ENCODE measurements at places on chromosomes 12 and 14. TPM values are rescaled to one million over a fixed set of nuclear protein-coding genes. Genes with fewer than 3 reads are reported as not detected.

DNA sequence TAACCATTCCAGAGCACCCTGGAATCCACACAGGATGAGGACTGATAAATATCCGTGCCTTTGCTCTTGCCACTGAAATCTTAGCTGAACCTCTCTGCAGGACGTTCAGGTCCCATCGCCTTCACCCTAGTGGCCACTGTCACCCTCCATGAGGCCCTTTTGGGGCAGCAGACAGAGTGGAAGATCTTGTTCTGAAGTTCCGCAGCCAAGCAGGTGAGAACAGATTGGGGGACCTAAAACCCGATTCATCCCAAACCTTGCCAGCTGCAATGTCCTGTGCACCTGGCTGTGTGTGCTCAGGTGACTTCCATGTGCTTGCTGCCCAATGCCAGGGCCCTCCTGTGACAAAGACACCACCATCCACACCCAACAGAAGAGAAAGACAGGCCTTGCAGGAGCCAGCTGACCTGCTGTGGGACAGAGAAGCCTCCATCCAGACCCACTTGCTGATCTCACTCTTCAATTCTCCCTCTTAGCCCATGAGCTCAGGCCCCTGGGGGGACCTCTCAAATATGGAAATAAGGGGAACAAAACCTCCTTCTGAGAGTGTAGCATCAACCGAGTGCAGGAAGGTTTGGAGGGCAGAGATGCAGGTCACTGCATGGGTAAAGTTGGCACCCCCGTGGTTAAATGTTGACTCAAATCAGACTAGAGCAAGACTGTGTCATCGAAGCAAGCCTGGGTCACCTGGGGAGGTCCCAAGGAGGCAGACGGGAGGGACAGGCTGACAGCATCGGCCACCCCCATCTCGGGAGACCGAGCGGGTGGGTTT lies 308.7 kb upstream of the DIO3 start:
- no peak for DNase-seq

DNA sequence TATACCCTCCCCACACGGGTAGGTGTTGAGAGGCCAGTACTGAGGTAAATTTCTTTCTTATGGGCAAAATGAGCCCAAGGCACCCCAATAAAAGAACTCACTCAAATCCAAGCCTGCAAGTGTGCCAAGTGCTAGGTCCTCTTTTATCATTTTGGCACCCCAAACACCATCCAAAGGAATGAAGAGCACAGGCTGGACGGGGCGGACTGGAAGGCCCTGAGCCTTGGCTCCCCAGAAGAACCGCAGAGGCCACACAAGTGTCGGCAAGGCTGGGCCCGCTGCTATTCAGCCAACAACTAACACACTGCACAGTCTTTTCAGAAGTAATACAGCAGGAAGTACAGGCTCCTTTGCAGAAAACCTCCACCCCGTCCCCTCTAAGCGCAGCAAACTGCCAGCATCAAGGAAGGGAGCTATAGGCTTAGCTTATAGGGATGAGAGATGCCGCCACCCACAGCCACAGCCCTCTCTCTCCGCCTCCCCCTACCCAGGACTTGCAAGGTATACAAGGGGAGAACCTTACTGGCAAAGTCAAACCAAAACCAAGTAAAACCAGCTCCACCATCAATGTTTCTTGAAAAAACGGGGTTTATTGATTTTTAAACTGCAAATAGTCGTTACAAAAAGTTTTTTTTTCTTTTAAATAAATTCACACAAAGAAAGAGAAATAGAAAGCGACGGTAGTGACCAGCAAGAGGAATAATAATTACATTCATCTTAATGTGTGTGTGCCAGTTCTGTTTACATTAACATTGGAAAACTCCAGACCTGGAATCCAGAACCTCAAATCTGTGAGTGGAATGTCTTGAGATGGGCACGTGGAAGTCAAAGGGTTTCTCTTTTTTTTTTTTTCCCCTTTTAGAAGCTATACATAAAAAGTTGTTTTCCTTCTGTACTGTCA lies 5.5 kb downstream of the ZFP36L1 start:
- peak; percentile 68 for DNase-seq

- DNase-seq: peak; percentile 41
These were observed 1.1 kb upstream of the USP15 start for GRCh38 chr12:62258941-62259630.

The SRP54 gene
- total RNA-seq: 38.2 TPM
